ENCODE measurements at places on chromosomes 1 and 21.
A peak's percentile ranks its signal among the peaks of the same experiment; 100 is the strongest.

- H3K36me3 ChIP-seq = peaks cover 61% of the 10 kb centered on the region
- no peaks in the 10 kb centered on the region for H3K4me1 ChIP-seq
- no peak for DNase-seq
- H3K4me3 ChIP-seq = no peak overlapping the region
These were observed 7.7 kb upstream of the PSMD4 start for GRCh38 chr1:151246786-151247185.

DNA sequence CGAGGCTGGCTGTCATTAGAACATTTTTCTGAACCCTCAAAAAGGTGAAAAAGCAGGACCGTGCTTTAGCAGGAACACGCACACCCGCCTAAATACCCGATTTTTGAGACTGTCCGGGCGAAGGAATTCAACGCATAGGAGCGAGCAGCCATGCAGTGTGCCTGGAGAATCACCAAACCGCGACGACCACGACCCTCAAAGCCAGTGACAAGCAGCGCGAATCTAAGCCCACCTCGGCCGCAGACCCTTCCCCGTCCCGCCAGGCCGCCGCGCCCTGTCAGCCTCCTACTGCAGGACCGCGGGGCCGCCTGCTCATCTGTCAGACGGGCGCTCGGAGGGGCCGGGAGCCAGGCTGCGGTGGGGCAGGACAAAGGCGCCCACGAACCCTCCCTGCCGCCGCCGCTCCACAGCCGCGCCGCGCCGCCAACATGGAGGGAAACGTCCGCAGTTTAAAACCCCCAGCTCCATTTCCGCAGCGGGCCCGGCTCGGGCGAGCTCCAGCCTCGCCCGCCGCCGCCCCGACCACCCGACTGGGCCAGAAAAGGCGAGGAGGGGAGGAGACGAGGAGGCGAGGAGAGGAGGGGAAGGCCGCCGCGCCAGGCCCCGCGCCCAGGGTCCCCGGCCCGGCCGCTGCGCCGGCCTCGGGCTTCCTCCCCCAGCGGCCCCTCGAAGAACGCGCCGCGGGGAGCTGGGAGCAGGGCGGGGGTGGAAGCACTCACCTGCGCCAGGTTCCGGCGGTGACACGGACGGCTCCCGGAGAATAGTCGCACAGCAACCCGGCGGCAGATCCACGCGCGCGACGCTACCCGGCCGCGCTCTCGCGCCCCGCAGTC is at the start of gene LBR:
TSS of gene LBR (minus strand) at position 804 of the 833 bp plus-strand sequence. CDS start 3,963 bp downstream, outside the sequence.
- peaks cover 34% of the 10 kb centered on the region for H3K4me1 ChIP-seq
- H3K4me3 ChIP-seq = peak within 1 kb of the TSS; percentile 94
- DNase-seq = no peak
- H3K27me3 ChIP-seq = no peaks in the 10 kb centered on the region
- H3K27ac ChIP-seq = peak within 1 kb of the TSS; percentile 85

DNA sequence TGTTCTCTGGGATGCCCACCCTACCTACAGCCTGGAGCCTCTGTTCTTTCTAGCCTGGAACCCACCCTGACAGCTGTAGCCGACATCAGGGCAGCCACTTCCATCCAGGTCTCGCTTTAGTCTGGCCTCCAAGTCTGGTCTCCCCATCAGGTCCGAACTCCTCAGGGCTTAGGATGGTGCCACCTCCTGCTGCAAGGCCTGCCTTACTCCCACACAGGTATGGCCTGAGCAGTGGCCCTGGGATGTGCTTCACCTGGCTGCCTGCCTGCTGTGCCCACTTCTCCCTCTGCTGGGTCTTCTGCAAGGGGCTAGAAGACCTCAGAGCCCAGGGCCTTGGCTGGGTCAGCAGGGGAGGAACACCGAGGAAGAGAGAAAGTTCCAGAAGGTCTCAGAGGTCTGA is 35.7 kb upstream of the MAGOH start:
- no peaks in the 10 kb centered on the region for H3K27me3 ChIP-seq
- no peak for DNase-seq

DNA sequence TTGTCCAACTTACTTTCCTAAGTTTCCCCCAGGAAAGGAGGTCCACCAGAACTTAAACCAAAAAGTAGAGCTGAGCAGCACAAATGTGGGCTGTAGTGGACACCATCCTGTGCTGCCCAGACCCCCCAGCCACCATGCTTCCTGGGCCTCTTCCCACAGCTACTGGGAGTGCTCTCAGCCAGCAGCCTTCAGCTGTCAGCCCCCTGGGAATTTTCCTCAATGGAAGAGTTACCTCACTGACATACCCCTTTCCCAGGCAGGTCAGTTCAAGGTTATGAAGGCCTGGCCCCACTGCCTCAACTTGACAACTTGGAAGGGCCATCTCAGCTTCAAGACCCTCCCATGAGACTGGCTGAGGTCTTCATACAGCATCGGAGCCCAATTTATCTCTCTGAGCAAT is 47.7 kb downstream of the CDCP2 start:
- no peak for DNase-seq
- H3K27ac ChIP-seq = no peak overlapping the region
- H3K36me3 ChIP-seq = peaks cover 3% of the 10 kb centered on the region

GRCh38 chr1:212754680-212755079 is 36.9 kb downstream of the NSL1 start:
- H3K4me3 ChIP-seq = peak overlapping the region; percentile 2
- H3K27ac ChIP-seq = peak overlapping the region; percentile 23
- no peaks in the 10 kb centered on the region for H3K27me3 ChIP-seq
- H3K4me1 ChIP-seq = peaks cover 30% of the 10 kb centered on the region
- no peaks in the 10 kb centered on the region for H3K36me3 ChIP-seq

DNA sequence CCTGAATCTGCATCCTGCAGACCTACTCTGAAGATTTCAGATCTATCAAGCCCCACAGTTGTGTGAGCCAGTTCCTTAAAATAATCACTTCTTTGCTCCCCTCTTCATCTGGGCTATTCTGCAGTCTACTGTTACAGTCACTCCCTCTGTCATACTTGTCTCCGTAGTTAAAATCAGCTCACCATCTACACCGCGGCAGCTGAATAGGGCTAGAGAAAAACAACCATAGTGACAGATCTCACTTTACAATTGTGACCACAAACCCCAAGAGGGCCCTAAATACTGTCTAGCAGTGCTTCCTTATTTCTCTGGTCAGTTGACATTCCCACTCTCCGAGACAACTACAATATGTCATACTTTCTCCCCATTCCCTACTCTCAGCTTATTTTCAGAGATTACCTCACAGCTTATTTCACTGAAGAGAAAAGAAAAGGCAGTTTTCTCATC is 12.9 kb downstream of the DESI2 start:
- H3K4me3 ChIP-seq = no peak overlapping the region
- H3K36me3 ChIP-seq = peaks cover 5% of the 10 kb centered on the region
- no peaks in the 10 kb centered on the region for H3K27me3 ChIP-seq
- H3K4me1 ChIP-seq = no peaks in the 10 kb centered on the region
- DNase-seq = no peak

DNA sequence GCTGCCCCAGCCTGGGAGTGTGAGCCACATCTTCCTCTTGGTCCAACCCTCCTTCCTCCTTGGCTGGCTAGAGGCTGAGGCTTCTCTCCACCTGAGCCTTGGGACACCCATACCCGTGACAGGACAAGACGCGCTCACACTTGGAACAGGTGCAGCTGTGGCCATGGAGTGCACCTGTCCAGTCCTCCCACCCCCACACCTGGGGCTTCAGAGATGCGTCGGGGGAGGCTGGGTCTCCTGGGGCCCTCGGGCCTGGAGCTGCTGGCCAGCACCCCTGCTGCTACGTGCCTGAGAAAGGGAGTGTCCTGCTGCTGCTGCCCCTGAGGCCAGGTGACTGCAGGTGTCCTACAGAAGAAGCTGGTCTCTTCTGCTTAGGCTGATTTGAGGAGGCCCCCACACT is 37.0 kb upstream of the TMEM52 start:
- H3K36me3 ChIP-seq = no peaks in the 10 kb centered on the region
- no peak overlapping the region for H3K4me3 ChIP-seq
- peaks cover 15% of the 10 kb centered on the region for H3K27me3 ChIP-seq
- H3K27ac ChIP-seq = no peak overlapping the region

GRCh38 chr1:175539986-175540385 is 203.4 kb downstream of the TNR start:
- no peak for DNase-seq
- no peak overlapping the region for H3K27ac ChIP-seq
- H3K4me3 ChIP-seq = no peak overlapping the region
- H3K27me3 ChIP-seq = peaks cover 3% of the 10 kb centered on the region
- no peaks in the 10 kb centered on the region for H3K4me1 ChIP-seq

DNA sequence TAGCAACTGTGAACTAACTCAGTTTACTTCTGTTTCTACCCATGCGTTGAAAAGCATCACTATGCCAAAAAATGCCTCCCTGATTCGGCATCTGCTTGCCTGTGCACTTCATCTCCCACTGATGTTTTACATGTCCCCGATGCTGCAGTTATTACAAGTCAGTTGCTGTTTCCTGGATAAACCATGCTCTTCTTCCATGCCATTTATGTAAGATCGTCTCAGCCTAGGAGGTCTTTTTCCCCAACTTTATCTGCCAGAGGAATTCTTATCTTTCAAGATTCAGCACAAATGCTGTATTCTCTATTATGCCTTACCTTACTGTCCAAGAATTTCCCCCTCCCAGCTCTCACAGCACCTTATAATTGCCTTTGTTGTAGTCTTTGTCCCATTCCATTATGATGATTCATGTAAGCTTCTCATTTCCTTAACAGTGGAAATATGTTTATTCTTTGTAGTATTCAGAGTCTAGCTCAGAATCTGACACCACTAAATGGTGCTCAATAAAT is 30.0 kb downstream of the PRKACB start:
- no peak overlapping the region for H3K27ac ChIP-seq
- no peak overlapping the region for H3K4me3 ChIP-seq
- peaks cover 5% of the 10 kb centered on the region for H3K36me3 ChIP-seq
- no peak for DNase-seq
- no peaks in the 10 kb centered on the region for H3K27me3 ChIP-seq

GRCh38 chr1:7299329-7299799 is 471.7 kb upstream of the VAMP3 start:
- no peak overlapping the region for H3K4me3 ChIP-seq
- H3K27ac ChIP-seq = no peak overlapping the region
- no peak for DNase-seq
- H3K27me3 ChIP-seq = no peaks in the 10 kb centered on the region
- no peaks in the 10 kb centered on the region for H3K4me1 ChIP-seq

GRCh38 chr1:78424720-78425119 is 66.1 kb upstream of the PTGFR start:
- no peak for DNase-seq
- H3K27me3 ChIP-seq = no peaks in the 10 kb centered on the region

- H3K27ac ChIP-seq = no peak overlapping the region
- peaks cover 25% of the 10 kb centered on the region for H3K4me1 ChIP-seq
- H3K27me3 ChIP-seq = no peaks in the 10 kb centered on the region
- H3K36me3 ChIP-seq = peaks cover 4% of the 10 kb centered on the region
These were observed 26.3 kb downstream of the CTNNBIP1 start for GRCh38 chr1:9883585-9884449.

GRCh38 chr1:228338521-228339051 is 68.0 kb downstream of the TRIM11 start:
- no peak overlapping the region for H3K4me3 ChIP-seq
- no peaks in the 10 kb centered on the region for H3K4me1 ChIP-seq
- no peak overlapping the region for H3K27ac ChIP-seq
- H3K36me3 ChIP-seq = peaks cover 11% of the 10 kb centered on the region
- H3K27me3 ChIP-seq = no peaks in the 10 kb centered on the region
